Breast epithelium (tissue), 4 donors: ENCODE measurements at places on chromosomes 1 and 21. TPM values are rescaled to one million over a fixed set of nuclear protein-coding genes. Genes with fewer than 3 reads are reported as not detected.
A peak's percentile ranks its signal among the peaks of the same experiment; 100 is the strongest.

GRCh38 chr1:13662493-13662892, 37.5 kb upstream of the PRDM2 start:
- no peak for DNase-seq
- H3K4me1 ChIP-seq: no peaks in the 10 kb centered on the region
- peak overlapping the region; percentile 58 for H3K27ac ChIP-seq
- H3K27me3 ChIP-seq: no peaks in the 10 kb centered on the region
- no peak overlapping the region for H3K4me3 ChIP-seq

DNA sequence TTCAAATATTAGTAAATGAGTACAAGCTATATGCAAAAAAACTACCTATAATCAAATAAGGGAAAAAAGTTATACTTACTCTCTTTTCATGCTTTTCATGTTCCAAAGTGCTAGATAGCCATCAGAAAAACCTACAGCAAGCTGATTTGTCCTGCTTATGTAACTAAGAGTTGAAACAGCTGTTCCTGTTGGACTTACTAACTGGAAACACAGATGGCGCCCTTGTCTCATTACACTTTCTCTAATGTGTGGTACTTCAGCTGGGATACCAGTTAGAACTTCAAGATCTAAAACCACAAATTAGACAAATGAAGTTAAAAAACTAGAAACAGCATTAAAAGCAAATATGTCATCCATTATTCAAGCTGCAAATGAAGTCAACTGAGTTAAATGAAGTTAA, 24.3 kb downstream of the AHCTF1 start:
- H3K4me1 ChIP-seq: no peaks in the 10 kb centered on the region
- DNase-seq: no peak
- H3K4me3 ChIP-seq: no peak overlapping the region
- no peaks in the 10 kb centered on the region for H3K27me3 ChIP-seq
- no peak overlapping the region for H3K27ac ChIP-seq

Gene CFAP45
- 2.6 TPM for total RNA-seq

DNA sequence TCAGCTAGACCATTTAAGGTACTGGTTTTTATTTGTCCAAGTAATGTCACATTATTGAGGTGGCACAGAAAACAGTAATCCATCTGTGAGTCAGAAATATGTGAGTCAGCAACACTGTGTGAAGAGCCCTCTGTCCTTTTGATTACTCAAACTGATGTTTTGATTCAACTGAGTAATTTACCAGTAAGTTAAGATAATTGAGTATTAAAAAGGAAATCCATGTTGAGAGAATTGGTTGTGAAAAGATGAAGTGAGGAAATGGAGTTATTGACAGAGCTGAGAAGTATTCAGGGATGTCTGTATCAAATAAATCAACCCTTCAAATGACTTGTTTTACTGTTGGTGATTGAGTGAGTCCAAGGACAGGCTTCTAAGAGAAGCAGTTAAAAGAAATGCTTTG, 302.7 kb upstream of the SGIP1 start:
- H3K4me3 ChIP-seq: no peak overlapping the region
- H3K27ac ChIP-seq: peak overlapping the region; percentile 20
- no peaks in the 10 kb centered on the region for H3K36me3 ChIP-seq
- no peaks in the 10 kb centered on the region for H3K4me1 ChIP-seq
- no peaks in the 10 kb centered on the region for H3K27me3 ChIP-seq
- no peak for DNase-seq

DNA sequence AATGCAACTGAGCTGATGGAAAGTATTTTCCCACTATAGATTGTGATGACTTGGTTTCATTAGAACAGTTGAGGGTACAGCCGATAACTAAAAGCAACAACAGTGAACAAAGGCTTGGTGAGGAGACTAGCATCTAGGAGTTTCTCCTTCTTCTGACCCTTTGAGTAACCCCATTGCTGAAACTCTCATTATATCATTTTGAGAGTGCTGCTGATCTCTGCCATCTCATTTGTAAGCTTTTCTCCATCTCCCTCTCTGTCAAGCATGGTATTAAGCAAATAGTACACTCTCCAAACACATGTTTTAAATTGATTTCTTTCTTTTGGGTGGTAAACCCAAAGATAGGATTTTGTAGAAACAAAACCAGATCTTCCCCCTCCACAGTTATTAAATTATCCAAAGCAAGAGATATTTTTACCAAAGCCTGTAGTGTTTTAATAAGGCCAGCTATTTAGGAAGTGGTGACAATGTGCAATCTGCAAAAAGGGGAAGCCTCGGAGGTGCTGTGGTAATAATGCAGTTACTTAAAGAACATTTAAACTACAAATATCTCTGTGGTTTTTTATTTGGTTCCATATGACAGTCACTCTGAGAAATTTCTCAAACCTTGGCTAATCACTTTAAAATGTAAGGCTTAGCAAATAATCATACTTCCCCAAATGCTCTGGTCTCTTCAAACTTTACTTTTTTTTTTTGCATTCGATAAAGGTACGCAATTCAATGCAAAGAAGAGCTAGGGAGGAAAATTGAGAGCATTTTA, 287.5 kb downstream of the HLX start:
- DNase-seq: no peak
- H3K36me3 ChIP-seq: no peaks in the 10 kb centered on the region
- H3K27me3 ChIP-seq: no peaks in the 10 kb centered on the region
- H3K4me3 ChIP-seq: no peak overlapping the region

- no peak overlapping the region for H3K4me3 ChIP-seq
- no peak overlapping the region for H3K27ac ChIP-seq
- H3K36me3 ChIP-seq: no peaks in the 10 kb centered on the region
- H3K4me1 ChIP-seq: no peaks in the 10 kb centered on the region
Measured at GRCh38 chr1:70442490-70442889, 31.4 kb downstream of the CTH start.

DNA sequence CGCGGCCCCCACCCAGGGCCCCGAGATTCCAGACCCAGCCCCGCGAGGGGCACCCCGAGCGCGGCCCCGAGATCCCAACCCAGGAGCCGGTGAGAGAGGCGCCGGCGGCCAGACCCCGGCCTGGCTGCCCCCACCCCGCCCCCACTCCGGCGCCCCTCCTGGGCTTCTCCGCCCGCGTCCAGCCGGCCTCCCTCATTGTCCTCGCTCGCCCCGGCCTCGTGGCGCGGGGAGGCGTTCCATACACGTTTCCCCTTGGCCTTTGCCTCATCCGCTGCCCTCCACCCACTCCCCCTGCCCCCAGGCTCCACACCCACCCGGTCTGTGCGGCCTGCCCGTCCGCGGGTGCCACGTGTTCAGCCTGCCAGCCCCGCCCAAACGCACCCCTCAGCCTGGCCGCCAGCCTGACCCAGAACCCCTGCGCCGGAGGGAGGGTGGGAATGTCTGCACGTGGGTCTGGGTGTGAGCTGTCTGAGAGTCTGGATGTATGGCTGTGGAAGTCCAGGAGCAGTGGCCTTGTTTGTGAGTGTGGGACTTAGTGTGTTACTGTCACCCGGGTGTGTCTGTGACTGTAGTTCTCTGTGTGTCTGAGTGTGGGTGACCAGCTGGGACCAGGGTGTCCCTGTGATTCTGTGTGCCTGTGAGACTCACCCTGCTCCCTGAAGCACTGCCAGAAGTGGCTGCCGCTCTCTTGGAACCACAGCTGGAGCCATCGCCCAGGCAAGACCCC, 681 bp downstream of the B4GALT2 start:
- H3K4me1 ChIP-seq: no peaks in the 10 kb centered on the region
- no peak for DNase-seq
- peak overlapping the region; percentile 72 for H3K27ac ChIP-seq

Gene FCER1G
- total RNA-seq: 153 TPM

GRCh38 chr21:44933199-44933917, 6.5 kb upstream of the SLX9 start:
- no peak for DNase-seq
- peaks cover 6% of the 10 kb centered on the region for H3K27me3 ChIP-seq
- H3K4me1 ChIP-seq: peaks cover 16% of the 10 kb centered on the region
- no peaks in the 10 kb centered on the region for H3K36me3 ChIP-seq
- H3K4me3 ChIP-seq: peak overlapping the region; percentile 49

Gene MIXL1
- total RNA-seq: not detected

- DNase-seq: no peak
- H3K27me3 ChIP-seq: no peaks in the 10 kb centered on the region
- H3K4me3 ChIP-seq: no peak overlapping the region
- peak overlapping the region; percentile 74 for H3K27ac ChIP-seq
Measured at GRCh38 chr1:91781371-91781825, 104.6 kb downstream of the TGFBR3 start.

- H3K4me1 ChIP-seq: no peaks in the 10 kb centered on the region
- H3K27ac ChIP-seq: no peak overlapping the region
- DNase-seq: no peak
- no peaks in the 10 kb centered on the region for H3K27me3 ChIP-seq
- H3K36me3 ChIP-seq: no peaks in the 10 kb centered on the region
Measured at GRCh38 chr1:116725798-116726197, 28.4 kb upstream of the CD2 start.

DNA sequence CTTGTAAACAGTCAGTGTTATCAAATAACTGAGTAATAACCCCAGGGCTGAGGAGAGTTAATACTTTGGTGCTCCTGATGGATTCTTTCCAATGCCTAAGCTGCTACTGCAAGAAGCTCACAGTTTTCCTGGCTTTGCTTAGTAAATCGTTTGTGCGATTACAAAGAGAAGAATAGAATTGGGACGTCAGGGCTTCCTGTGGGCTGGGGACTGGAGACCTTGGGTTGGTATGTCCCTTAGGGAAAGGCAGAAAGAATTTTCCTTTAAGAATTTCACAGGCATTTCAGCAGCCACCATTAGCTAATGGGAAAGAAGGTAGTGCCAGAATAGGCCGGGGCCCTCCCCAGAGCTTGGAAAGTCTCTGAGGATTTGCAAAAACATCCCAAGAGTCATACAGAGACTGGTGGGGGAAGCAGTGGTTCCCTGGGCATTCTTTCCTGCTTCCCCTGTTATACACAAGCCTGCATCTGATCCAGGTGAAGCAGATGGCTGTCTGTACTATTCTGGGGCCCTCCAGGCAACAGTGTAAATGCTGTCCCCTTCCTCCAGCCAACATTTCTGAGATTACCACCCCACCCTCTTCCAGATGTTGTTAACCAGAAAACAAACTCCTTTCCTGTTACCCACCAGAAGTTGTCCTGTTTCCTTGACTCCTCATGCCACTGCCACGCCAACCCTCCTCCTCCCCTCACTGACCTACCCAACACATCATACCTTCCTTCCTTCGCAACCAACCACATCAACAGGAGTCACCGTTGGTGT, 40.2 kb downstream of the PLXNA2 start:
- peak overlapping the region; percentile 41 for H3K27ac ChIP-seq
- H3K27me3 ChIP-seq: no peaks in the 10 kb centered on the region
- H3K4me1 ChIP-seq: no peaks in the 10 kb centered on the region
- H3K36me3 ChIP-seq: no peaks in the 10 kb centered on the region

- H3K4me3 ChIP-seq: no peak overlapping the region
- no peaks in the 10 kb centered on the region for H3K27me3 ChIP-seq
- DNase-seq: no peak
- H3K27ac ChIP-seq: no peak overlapping the region
- no peaks in the 10 kb centered on the region for H3K36me3 ChIP-seq
- no peaks in the 10 kb centered on the region for H3K4me1 ChIP-seq
Measured at GRCh38 chr1:195604287-195604686, 1004.0 kb downstream of the KCNT2 start.

Gene GIPC2
- 3.6 TPM for total RNA-seq

- DNase-seq: no peak
- H3K4me3 ChIP-seq: no peak overlapping the region
Measured at GRCh38 chr1:179588425-179589024, 3.1 kb upstream of the TDRD5 start.

DNA sequence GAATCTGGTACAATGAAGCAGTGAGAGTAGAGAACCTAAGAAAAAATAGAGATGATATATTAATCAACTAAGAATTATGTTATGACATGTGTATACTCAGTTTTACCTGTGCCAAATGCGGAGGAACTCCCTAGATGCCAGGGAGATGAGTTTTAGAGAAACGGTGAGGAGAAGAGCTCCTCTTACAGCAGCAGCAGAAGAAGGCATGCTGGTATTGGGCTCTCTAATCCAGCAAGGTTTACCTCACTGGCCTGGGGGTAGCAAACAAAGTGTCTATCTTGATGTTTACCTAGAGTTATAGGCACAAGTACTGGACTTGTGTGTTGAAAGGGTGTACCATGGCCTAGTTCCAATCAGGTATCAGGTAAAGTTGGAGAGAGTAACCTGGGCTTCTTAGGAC, 28.9 kb upstream of the DEPDC1 start:
- no peaks in the 10 kb centered on the region for H3K4me1 ChIP-seq
- no peak overlapping the region for H3K4me3 ChIP-seq
- no peaks in the 10 kb centered on the region for H3K27me3 ChIP-seq

- no peak overlapping the region for H3K27ac ChIP-seq
- no peaks in the 10 kb centered on the region for H3K27me3 ChIP-seq
- no peaks in the 10 kb centered on the region for H3K36me3 ChIP-seq
- no peak for DNase-seq
- H3K4me3 ChIP-seq: no peak overlapping the region
Measured at GRCh38 chr1:164667001-164667400, 108.0 kb downstream of the PBX1 start.
